ENCODE measurements at places on chromosomes 2 and 18.

DNA sequence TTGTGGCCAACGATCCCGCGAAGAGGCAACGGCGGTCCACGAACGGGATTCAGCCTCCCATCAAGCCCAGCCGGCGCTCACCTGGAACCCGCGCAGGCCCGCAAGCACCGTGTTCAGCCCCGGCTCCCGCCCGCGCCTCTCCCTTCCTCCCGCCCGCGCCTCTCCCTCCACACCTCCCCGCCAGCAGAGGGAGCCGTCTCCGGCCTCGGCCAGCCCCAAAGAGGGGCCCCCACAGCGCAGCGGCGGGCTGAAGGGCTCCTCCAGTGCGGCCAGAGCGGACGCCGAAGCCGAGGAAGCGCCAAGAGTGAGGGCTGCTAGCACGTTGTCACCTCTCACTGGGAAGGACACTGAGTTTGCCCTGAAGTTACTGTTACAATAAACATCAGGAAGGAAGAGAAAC, 55.3 kb upstream of the LAPTM4A start:
- no peak for DNase-seq

- no peak for DNase-seq
Observed at GRCh38 chr2:187319441-187320108, 128.5 kb downstream of the CALCRL start.

GRCh38 chr2:189360861-189361260, 80.4 kb upstream of the WDR75 start:
- DNase-seq = no peak

- DNase-seq = no peak
Observed at GRCh38 chr2:242051463-242051862, 181.9 kb downstream of the RTP5 start.

GRCh38 chr18:74416124-74416523, 41.0 kb downstream of the DIPK1C start:
- DNase-seq = no peak

- DNase-seq = no peak
Observed at GRCh38 chr2:34534761-34535160, 935.7 kb upstream of the FAM98A start.

GRCh38 chr2:166372046-166372445, 3.7 kb downstream of the SCN9A start:
- no peak for DNase-seq
